SJSA1 (cell line): ENCODE measurements at places on chromosomes 4 and X. TPM values are rescaled to one million over a fixed set of nuclear protein-coding genes. Genes with fewer than 3 reads are reported as not detected.

GRCh38 chrX:12970691-12971202 is 4.2 kb upstream of the TMSB4X start:
- DNase-seq = peak; percentile 33

DNA sequence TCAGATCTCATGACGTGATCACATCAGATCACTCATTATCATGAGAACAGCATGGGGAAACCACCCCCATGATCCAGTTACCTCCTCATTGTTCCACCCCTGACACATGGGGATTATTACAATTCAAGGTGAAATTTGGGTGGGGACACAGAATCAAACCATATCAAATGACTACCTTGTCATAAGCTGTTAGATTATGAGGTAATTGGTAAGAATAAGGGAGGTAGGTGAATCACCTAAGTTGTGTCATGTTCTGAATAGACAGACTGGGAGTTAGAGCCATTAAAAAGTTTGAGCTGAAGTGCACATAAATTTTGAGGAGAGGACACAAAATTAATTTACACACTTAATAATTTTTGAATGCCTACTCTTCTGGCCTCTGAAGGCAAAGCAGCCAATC is 24.7 kb downstream of the SLC9B1 start:
- no peak for DNase-seq

- DNase-seq = no peak
Measured at GRCh38 chrX:34655501-34656455, 1.3 kb downstream of the TMEM47 start.

- no peak for DNase-seq
Measured at GRCh38 chr4:182325397-182325796, 82.2 kb downstream of the TENM3 start.

- DNase-seq = no peak
Measured at GRCh38 chrX:96405842-96406241, 278.8 kb upstream of the DIAPH2 start.

DNA sequence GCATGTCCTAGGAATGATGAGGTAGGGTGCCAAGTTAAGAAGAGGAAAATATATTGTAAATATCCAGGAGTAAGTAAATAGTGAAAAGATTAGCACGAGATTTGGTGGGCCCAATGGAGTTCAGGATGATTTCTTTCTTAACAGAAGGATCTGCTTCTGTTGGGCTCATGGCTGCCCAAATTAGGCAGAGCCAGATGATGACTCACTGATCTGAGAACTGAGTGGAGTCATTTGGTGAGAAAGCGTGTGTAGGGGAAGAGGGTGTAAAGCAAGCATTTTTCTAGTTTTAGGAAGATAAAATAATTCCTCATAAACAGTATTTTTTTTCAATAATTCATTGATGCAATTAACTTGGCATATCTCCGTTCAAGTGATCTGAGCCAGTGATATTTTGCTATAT is 1.6 kb downstream of the TBX22 start:
- no peak for DNase-seq

GRCh38 chr4:25076625-25077398 is 46.1 kb upstream of the LGI2 start:
- DNase-seq = no peak

DNA sequence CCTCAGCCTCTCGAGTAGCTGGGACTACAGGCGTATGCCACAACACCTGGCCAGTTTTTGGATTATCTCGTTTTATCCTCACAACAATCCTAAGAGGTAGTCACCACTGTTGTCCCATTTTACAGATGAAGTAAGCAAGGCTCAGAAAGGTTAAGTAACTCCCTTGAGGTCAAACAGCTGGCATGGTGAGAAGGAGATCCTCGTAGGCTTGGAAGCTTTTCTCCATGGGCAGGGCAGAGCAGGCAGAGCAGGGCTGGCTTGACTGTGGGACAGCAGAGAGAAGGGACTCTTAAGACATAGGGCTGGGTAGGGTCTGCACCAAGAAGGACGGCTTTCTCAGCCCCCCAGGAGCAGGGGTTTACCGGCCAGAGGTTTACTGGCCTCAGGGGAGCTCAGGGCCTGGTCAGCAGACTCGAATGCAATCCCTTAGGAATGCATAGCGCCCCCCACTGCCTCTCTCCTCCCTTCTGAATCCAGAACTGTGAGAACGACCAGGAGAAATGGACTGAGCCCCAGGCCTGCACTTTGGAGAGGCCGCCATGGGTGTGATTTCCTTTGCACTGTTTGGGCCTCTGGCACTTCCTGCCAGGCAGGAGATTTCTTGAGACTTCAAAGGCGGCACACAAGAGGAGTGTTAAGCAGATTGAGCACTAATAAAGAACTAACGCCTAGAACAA is 14.0 kb upstream of the CDKN2AIP start:
- no peak for DNase-seq

DNA sequence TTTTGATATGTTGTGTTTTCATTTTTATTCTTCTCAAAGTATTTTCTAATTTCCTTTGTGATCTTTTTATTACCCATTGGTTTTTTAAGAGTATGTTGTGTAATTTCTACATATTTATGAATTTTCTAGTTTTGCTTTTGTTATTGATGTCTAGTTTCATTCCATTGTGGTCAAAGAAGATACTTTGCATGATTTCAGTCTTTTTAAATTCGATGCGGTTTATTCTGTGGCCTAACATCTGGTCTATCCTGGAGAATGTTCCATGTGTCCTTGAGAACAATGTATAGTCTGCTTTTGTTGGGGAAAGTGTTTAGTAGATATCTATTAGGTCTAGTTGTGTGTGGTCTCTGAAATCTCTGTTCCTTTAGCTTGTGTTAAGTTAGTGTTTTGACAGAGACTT is 46.2 kb downstream of the PPEF1 start:
- DNase-seq = no peak

GRCh38 chr4:110296892-110297291 is 98.5 kb upstream of the ELOVL6 start:
- DNase-seq = no peak

- no peak for DNase-seq
Measured at GRCh38 chr4:15254236-15254880, 173.5 kb upstream of the C1QTNF7 start.

DNA sequence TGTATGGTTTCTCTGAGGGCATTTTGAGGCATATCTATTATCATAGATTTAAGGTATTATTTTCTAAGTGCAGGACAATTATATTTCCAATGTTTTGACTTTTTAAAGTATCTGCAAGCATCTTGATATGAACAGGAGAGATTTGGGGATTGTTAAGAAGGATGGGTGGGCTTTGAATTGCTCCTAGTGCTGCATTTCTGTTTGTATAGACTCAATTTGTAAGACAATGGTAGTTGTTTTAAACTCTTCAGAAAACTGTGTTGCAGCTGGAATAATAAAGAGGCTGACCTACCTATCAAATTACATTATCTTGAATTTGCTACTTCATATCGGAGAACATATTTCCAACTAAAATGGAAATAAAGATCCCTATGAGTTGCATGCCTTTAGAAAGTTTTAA is 570.3 kb downstream of the ADGRL3 start:
- no peak for DNase-seq

DNA sequence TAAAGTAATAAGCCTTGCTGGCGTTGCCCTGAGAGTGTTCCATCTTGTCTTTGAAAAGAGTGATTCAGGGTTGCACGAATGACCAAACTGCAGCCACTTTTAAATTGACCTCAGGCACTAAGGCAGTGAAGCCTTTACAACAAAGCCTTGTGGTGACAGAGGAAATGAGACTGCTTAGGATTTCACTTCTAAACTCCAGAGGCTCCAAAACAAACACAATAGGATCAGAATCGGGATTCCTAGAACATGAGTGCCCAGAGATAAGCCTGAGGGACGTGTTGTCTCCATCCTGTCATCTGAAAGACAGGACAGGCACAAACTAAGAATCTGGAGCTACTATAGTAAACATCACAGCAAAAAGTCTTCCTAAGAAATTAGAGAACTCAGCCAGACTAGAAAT is 405.2 kb downstream of the PPARGC1A start:
- DNase-seq = no peak

DNA sequence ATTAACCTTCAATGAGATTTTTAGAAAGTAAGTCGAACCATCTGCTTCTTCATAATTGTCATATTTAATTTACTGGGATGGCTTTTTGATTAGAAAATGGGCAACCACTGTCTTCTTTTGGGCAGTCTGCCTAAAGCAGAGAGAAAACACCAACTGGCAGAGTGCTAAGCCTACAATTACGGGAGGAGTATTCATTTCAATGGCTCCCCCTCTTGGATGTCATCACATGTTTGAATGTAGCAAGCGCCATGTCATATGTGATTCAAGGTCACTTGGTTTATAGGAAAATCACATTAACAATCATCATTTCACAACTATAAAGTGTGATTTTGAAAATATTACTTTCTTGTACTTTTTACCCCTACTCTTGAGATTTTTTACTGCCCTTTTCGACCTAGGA is 261.9 kb downstream of the FRMPD4 start:
- no peak for DNase-seq

DCAF4L1 gene
- total RNA-seq = not detected in 2 replicates

ASB11 gene
- not detected in 2 replicates for total RNA-seq

PCDH19 gene
- total RNA-seq = not detected in 2 replicates

BDH2 gene
- 20.5 and 36.8 TPM in 2 replicates for total RNA-seq

TACC3 gene
- total RNA-seq = 19.2 and 21.5 TPM in 2 replicates

PLAC1 gene
- not detected in 2 replicates for total RNA-seq

RNF175 gene
- not detected in 2 replicates for total RNA-seq

TIMM17B gene
- 66.4 and 72.2 TPM in 2 replicates for total RNA-seq

ERCC6L gene
- total RNA-seq = 14.4 and 19.3 TPM in 2 replicates

NPFFR2 gene
- not detected in 2 replicates for total RNA-seq

SYTL4 gene
- 8.0 and 9.7 TPM in 2 replicates for total RNA-seq
